Thoracic aorta (tissue), 2 donors: ENCODE measurements at places on chromosomes 13 and 19. TPM values are rescaled to one million over a fixed set of nuclear protein-coding genes. Genes with fewer than 3 reads are reported as not detected.
A peak's percentile ranks its signal among the peaks of the same experiment; 100 is the strongest.

- no peak overlapping the region for H3K4me3 ChIP-seq
- H3K27me3 ChIP-seq, result no peaks in the 10 kb centered on the region
- H3K4me1 ChIP-seq, result peaks cover 10% of the 10 kb centered on the region
- no peak for DNase-seq
Measured at GRCh38 chr13:22103046-22104027, 432.5 kb downstream of the FGF9 start.

- no peaks in the 10 kb centered on the region for H3K27me3 ChIP-seq
- H3K4me3 ChIP-seq, result no peak overlapping the region
- no peak for DNase-seq
- no peaks in the 10 kb centered on the region for H3K4me1 ChIP-seq
- no peak overlapping the region for H3K27ac ChIP-seq
- no peaks in the 10 kb centered on the region for H3K36me3 ChIP-seq
Measured at GRCh38 chr13:34720618-34721017, 221.5 kb upstream of the NBEA start.

DNA sequence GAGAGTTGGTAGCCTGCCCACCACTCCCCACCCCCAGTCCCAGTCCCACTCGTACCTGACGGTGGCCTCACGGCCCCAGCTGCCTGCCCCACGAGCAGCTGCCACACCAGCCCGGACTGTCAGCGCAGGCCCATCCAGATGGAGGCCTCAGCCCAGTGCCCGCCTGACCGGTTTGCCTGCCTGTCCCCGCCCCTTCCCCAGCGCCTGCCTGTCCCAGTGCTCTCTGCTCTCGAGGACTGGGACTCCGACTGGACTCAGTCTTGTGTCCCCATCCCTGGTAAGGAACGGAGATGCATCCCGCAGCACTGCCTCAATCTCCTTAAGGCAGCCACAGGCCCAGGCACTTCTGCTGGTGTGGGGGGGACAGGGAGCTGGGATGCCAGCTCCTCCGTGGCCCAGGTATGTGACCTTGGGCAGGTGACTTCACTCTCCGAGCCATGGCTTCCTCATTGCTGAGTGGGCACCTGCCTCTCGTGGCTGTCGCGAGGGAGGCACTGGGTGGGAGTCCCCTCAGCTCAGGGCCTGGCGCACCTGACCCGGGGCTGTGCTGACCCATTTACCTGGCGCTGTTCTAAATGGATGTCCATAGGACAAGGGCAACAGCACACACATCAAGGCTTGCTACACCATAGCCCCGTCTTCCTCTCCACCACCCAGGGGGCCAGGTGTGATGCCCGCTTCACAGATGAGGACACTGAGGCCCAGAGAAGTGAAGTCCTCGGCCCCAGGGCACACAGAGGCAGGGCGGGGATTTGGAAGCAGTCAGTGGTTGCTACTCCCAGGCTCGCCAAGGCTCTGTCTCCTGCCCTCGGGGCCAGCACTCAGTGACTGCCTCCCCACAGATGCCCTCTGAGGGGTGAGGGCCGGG lies at the start of gene NKPD1:
TSS of gene NKPD1 (minus strand) at position 113 of the 868 bp plus-strand sequence. CDS start 832 bp downstream, outside the sequence.
- no peaks in the 10 kb centered on the region for H3K27me3 ChIP-seq
- DNase-seq, result no peak
- no peak within 1 kb of the TSS for H3K27ac ChIP-seq
- no peak within 1 kb of the TSS for H3K4me3 ChIP-seq
- no peaks in the 10 kb centered on the region for H3K36me3 ChIP-seq

DNA sequence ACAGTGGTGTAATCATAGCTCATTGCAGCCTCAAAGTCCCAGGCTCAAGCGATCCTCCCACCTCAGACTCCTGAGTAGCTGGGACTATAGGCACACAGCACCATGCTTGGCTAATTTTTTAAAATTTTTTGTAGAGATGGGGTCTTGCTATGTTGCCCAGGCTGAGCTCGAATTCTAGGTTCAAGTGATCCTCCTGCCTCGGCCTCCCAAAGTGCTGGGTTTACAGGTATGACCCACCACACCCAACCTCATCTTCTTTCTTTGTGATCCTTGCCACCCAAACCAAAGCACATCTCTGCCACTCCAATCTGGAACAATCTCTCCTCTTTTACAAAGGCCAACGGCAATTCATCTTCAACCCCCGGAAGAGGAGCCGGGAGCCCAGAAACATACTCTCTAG lies 38.6 kb downstream of the INSR start:
- H3K4me1 ChIP-seq, result peaks cover 20% of the 10 kb centered on the region
- H3K27me3 ChIP-seq, result no peaks in the 10 kb centered on the region
- DNase-seq, result no peak

- peaks cover 14% of the 10 kb centered on the region for H3K36me3 ChIP-seq
- no peak overlapping the region for H3K27ac ChIP-seq
- H3K4me3 ChIP-seq, result peak overlapping the region; percentile 80
Measured at GRCh38 chr19:7921967-7922835, 2.1 kb downstream of the SNAPC2 start.

DNA sequence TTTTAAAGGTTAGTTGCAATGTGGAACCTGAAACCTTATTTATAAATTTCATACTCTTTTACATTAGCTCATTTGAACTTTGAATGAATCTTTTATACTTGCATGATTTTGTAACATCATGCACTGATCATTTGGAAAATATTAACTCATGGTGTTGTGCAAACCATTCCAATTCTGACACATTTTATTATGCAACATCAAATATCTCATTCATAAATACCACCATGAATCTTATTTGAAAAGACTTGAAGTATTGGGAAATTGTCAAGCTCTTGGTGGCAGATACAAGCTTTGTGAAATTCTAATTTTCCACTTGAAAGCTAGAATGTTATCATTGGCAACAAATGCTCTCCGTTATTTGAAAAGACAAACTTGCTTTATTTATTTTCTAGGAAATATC lies 379.9 kb upstream of the PCDH20 start:
- DNase-seq, result no peak
- H3K36me3 ChIP-seq, result no peaks in the 10 kb centered on the region
- H3K27ac ChIP-seq, result no peak overlapping the region

DNA sequence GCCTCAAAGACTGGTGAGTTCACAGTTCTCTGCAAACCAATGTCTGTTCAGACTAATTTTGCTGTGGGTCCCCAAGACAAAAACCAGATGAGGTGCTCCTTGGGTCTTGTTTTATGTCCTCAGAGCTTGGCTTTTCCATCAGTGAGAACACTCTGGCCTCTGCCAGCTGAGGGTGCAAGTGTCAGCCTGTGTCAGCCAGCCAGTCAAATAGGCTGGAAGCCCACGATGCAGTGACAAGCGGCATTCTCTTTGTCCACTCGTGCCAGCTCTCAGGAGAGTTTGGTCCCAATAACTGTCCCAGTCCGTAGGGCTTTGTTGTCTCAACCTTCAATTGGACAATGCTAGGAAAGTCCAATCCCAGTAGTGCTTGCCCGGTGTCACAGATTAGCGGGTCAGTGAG lies 9.4 kb upstream of the AKT2 start:
- H3K36me3 ChIP-seq, result no peaks in the 10 kb centered on the region
- H3K4me1 ChIP-seq, result no peaks in the 10 kb centered on the region
- no peak overlapping the region for H3K4me3 ChIP-seq
- DNase-seq, result no peak
- H3K27ac ChIP-seq, result no peak overlapping the region
- H3K27me3 ChIP-seq, result no peaks in the 10 kb centered on the region

DNA sequence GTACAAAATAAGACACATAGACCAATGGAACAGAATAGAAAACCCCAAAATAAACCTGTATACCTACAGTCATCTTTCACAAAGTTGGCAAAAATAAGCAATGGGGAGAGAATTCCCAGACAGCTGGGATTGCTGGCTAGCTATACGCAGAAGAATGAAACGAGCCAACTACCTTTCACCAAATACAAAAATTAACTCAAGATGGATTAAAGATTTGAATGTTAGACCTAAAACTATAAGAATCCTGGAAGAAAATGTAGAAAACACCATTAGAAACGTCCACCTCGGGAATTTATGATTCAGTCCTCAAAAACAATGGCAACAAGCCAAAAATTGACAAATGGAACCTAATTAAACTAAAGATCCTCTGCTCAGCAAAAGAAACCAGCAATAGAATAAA lies 408.1 kb upstream of the SLITRK1 start:
- no peaks in the 10 kb centered on the region for H3K4me1 ChIP-seq
- H3K27me3 ChIP-seq, result no peaks in the 10 kb centered on the region
- no peaks in the 10 kb centered on the region for H3K36me3 ChIP-seq
- H3K27ac ChIP-seq, result no peak overlapping the region

DNA sequence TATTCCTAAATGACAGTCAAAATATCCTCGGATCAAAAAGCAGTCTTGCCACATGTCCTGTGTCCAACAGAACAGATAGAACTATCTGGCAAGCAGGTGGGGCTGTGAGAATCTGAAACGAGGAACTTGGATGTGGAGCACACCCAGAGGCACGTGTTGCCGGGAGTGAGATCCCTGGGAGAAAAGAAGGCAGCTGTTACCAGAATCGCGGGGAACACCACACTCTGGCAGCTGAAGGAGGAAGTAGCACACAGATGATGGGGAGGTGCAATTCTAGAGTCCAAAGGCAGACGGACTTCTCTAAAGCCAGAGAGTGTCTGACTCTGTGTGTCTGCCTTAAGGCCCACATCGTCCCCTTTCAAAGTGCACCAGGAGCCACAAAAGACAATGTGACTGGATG lies 22.3 kb downstream of the SLC7A1 start:
- no peaks in the 10 kb centered on the region for H3K27me3 ChIP-seq
- H3K36me3 ChIP-seq, result no peaks in the 10 kb centered on the region
- peaks cover 15% of the 10 kb centered on the region for H3K4me1 ChIP-seq
- no peak for DNase-seq

GRCh38 chr19:2207991-2208860 lies 27.9 kb downstream of the PLEKHJ1 start:
- peaks cover 64% of the 10 kb centered on the region for H3K36me3 ChIP-seq
- H3K4me1 ChIP-seq, result no peaks in the 10 kb centered on the region
- no peaks in the 10 kb centered on the region for H3K27me3 ChIP-seq

The SPACA4 gene
- not detected for total RNA-seq
